ENCODE measurements at places on chromosomes 7 and 10.

DNA sequence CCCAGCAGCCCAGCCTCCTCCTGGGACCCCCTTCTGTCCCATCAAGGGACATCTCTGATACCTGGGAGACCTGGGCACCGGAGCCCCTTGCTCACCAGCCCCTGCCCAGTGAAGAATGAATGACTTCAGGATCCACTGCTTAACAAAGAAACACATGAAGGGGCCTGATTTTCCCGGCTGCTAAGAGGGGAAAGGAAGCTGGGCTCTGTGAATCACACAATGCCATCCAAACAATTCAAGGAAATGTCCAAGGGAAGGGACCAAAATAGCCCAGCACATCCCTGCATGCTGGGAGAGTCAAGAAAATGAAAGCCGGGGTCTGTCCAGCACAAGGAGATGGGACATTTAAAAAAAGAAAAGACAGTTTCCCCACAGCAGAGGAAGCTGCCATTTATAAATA, 128.7 kb upstream of the JCAD start:
- DNase-seq, result no peak

GRCh38 chr7:138477081-138477578, 17.1 kb downstream of the TRIM24 start:
- DNase-seq, result no peak

DNA sequence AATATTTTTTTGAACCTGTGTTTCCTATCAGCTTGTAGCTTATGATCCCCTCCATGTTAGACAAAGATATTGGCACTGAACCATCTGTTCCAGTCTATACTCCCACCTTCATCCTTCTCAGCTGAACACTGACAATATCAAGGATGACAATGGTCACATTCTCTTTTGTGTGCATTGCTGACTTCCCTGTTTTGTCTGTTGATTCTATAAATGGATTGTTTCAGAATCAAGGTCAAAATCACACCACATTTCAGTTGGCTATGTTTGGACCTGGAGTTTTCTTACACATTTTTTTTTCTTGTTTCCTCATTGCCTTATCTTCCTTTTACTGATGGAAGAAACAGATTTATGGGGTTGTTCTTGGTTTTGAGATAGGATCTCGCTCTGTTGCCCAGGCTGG, 11.3 kb upstream of the SMURF1 start:
- no peak for DNase-seq

- DNase-seq, result no peak
These were observed 653.1 kb upstream of the C7orf33 start for GRCh38 chr7:147937428-147937827.

DNA sequence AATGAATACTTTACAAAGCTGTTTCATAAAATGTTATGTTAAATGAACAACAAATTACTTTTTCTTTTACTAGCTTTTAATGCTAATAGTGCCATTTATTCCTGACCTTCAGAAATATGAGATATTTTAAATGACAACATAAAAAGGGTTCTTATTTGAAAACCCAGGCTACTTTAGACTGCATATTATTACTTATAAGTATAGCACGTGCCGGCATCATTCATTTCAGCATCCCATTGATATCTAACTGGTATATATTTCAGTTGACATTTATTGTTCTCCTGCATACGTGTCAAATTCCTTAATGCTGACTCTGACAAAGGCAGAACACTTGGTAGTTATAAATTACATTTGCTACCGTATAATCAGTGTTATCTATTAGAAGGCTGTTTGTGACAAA, 35.3 kb downstream of the PNLIPRP2 start:
- DNase-seq, result no peak

- no peak for DNase-seq
These were observed 602.9 kb downstream of the IPMK start for GRCh38 chr10:57664815-57665214.

DNA sequence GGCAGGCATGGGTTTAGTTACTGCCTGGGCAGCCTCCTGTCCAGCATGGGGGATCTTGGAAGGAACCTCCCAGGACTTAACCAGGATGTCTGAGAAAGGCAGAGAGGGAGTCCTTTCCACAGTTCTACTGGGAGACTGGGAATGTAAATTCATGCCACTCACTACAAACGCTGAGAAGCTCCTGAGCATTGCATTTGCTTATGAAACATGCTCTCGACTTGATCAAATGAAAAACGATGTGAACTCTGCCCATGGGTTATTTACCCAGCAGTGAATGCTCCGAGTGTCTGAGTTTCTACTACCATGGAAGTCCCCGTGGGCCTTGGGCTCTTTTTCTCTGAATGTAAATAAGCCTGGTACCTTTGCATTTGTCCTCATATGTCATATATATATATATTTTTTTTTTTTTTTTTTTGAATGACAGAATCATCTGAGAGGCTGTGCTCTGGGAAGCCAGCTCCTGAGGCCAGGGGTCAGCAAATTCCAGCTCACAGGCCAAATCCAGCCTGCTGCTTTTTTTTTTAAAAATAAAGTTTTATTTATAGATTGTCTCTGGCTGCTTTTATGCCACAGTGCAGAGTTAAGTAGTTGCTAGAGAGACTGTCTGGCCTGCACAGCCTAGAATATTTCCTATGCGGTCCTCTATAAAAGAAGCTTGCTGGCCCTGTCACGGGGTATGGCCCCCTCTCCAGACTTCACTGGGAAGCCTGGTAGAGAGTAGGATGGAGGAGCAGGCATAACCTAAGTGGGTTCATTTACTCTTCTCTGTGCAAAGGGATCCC, 21.4 kb upstream of the RAPGEF5 start:
- DNase-seq, result no peak

DNA sequence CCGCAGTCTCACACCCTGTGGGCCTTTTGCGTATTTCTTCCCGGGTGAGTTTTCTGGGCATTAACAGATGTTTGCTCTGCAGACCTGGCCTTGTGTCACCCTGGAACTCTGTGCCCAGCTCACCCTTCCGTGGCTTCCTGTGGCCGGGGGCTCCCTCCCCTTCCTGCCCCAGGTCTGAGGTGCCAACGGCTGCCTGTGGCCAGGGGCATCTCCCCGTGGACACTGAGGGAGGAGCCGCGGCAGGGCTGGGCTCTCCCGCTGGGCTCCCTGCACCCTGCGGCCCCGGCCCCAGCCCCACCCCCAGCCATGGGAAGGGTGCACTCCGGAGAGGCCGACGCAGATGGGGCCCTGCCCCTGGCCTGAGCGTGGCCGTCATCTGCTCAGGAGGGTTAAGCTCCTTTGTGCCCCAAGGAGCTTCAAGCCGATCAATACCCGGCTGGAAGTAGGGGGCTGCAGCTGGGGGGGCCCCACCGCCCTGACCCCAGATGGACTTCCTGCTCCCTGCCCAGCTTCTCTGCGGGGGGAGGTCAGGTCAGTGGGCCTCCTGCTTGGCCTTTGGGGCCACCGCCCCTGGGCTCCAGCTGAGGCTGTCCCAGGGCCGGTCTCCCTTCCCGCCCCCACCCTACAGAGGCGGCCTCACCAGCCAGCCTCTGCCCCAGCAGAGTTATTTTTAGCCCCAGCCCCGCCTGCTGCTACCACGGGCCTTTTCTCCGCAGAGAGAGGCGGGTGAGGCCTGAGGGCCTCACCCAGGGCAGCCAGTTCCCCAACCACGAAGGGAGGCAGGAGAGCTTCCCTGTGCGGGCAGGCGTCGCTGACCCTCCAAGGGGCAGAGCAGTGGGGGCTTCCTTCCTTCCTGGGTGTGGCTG, 24.2 kb downstream of the PWWP2B start:
- no peak for DNase-seq

- no peak for DNase-seq
These were observed 1086.9 kb downstream of the XPNPEP1 start for GRCh38 chr10:108836362-108836761.

DNA sequence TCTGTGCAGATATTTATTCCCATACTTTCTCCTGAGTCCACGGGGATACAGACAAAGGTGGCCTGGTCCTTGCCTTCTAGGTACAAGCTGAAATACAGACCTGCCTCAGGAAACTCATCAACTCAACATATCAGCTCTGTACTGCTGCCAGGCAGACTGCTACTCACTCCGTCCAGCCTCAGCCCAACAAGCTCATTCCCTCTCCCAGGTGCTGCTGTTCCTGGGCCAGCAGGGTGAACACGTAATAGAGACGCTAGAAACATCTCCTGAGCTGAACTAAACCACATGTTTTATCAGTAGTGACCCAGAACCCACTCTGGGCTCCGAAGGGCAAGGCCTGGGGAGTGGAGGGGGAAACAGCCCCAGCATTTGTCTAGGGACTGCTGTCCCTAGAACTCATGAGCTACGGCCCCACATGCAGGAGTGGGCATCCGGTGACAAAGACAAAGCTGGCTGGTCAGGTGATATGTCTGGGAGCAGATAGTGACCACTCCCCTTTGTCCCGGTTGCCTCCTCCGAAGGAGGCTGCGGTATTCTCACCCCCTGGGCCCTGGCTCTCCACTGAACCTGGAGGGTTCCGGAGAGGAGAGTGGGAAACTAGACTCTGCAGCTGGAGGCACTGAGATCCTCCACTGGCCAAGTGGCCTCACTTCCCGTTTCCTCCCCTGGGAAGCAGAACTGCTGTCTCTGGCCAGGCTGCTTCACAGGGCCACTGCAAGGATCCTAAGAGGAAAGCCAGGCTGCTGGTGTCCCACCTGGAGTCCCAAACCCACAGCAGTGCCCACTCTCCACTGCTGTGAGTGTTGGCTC, 116.1 kb downstream of the FAM53B start:
- DNase-seq, result no peak

DNA sequence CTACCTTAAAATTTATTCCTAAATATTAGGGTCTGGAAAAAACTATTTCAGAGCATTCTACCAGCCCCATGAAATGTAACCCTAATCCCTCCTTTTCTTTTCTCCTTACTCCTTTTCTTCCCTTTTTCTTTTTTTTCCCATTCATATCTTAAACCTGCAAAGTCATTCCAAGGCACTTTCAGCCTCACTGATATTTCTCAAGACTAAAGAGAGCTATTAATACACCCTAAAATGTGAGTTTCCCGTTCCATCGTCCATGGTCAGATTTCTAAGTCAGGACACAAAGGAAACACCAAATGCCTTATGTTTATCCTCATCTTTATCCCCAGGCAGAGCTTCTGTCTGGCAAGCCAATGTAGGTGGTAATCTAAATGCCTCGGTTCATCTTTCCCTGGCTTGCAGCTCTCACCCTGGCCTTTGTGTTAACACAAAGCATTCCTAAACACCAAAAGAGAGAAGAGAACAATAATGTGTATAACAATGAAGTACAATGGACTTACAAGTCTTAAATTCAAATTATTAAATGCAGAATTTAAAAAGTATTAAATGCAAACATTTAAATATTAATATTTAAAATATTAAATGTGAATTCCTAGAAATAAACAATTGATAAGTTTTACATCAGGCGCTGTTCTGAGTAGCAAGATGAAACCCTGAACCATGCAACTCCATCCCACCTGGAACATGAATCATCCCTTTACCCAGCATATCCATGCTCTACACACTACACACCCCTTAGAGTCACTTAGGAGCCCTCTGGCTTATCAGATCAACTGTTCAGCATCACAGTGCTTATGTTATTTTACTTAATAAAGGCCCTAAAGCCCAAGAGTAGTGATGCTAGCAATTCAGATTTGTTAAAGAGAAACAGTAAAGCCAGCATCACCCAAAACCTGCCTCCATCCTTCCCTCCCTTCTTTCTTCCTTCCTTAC, 26.8 kb downstream of the MICU1 start:
- no peak for DNase-seq

- no peak for DNase-seq
These were observed 28.2 kb upstream of the SEMA3D start for GRCh38 chr7:85215098-85215497.

- no peak for DNase-seq
These were observed 529.4 kb upstream of the POT1 start for GRCh38 chr7:125459038-125459437.

- DNase-seq, result no peak
These were observed at the start of gene TAC1 for GRCh38 chr7:97731736-97732564. Gene TAC1 (plus strand): TSS chr7:97732086. CDS start chr7:97732613, 527 bp downstream.

GRCh38 chr7:1535701-1536454, 5.4 kb downstream of the MAFK start:
- DNase-seq, result no peak

- DNase-seq, result no peak
These were observed 26.9 kb upstream of the NRBF2 start for GRCh38 chr10:63106111-63106755.

DNA sequence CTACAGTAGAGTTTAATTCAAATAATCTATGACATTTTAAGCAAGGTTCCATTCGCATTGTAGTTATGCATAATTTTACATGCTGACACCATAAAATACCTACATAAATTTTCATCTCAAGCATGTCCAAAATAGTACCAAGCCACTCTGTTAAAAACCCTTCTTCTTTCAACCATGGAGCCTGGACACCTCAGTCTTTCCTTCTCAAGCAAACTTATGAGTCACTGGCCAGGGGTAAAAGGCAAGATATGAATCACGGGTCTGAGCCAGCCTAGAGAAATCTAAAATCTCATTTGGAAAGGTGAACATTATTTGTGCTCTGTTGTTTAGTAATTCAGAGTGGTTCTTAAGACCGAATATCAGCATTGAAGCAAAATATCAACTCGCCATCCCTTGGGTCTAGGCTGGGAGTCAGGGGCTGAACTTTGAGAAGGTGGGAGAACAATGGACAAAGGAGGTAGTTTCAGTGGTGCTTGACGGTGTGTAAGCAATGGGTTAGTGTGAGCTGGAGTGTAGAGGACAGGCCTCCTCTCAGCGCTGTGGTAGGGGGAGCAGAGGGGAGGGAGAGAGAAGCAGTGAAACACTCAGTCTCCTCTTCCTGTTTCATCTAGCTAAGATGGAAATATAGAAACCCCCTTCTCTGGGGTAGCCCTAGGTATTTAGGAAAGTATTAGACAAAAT, 19.1 kb upstream of the GPAM start:
- no peak for DNase-seq

GRCh38 chr7:132536654-132537395, 39.4 kb downstream of the PLXNA4 start:
- no peak for DNase-seq

GRCh38 chr10:108104551-108105156, 940.1 kb upstream of the SORCS1 start:
- DNase-seq, result no peak

- no peak for DNase-seq
These were observed 125.5 kb downstream of the CLEC2L start for GRCh38 chr7:139648941-139649425.

- peak; percentile 5 for DNase-seq
These were observed 194.7 kb upstream of the SEMA3A start for GRCh38 chr7:84389242-84389641.

- DNase-seq, result no peak
These were observed 22.3 kb downstream of the HYAL4 start for GRCh38 chr7:123867225-123867624.

GRCh38 chr10:128945398-128945797, 521.6 kb upstream of the MGMT start:
- DNase-seq, result no peak

- no peak for DNase-seq
These were observed 11.7 kb downstream of the SEMA3C start for GRCh38 chr7:80907141-80907601.

DNA sequence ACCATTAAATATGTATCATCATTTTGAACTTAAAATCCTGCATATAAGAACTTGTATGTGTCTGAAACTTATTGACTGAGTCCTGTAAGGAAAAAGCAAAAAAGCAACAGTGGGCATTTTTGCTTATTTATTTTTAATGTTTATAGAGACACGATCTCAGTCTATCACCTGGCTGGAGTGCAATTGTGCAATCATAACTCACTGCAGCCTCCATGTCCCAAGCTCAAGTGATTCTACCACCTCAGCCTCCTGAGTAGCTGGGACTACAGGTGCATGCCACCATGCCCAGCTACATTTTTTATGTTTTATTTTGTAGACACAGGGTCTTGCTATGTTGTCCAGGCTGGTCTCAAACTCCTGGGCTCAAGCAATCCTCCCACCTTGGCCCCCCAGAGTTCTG, 32.2 kb downstream of the MYL10 start:
- DNase-seq, result no peak

GRCh38 chr10:43211431-43212042, 55.3 kb downstream of the RASGEF1A start:
- no peak for DNase-seq
